ENCODE measurements at places on chromosomes 2 and 18.
A peak's percentile ranks its signal among the peaks of the same experiment; 100 is the strongest.

DNA sequence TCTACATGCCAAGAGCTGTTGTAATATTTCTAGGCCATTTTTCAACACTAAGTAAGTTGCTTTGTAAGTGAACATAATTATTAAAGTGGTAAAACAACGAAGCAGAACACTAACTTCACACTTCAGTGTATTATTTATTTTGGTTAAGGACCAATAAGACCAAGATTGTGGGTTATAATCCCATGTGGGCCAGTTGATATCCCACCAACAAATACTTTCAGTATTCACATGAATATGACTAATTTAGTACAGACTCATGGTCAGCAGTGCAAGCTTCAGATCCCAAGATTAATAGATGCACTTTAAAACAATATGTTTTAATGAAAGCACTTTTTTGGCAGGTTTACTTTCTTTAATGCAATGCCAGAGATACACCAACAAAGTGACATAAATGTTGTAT is 154.3 kb downstream of the LCLAT1 start:
- H3K27me3 ChIP-seq, result no peaks in the 10 kb centered on the region
- no peaks in the 10 kb centered on the region for H3K4me1 ChIP-seq
- DNase-seq, result no peak
- no peaks in the 10 kb centered on the region for H3K36me3 ChIP-seq
- H3K4me3 ChIP-seq, result no peak overlapping the region
- H3K27ac ChIP-seq, result peak overlapping the region; percentile 34

- no peaks in the 10 kb centered on the region for H3K36me3 ChIP-seq
- no peaks in the 10 kb centered on the region for H3K27me3 ChIP-seq
- no peak overlapping the region for H3K4me3 ChIP-seq
- peak overlapping the region; percentile 43 for H3K27ac ChIP-seq
Observed at GRCh38 chr2:46878886-46879285, 36.7 kb downstream of the MCFD2 start.

- no peak overlapping the region for H3K4me3 ChIP-seq
- no peak overlapping the region for H3K27ac ChIP-seq
- H3K36me3 ChIP-seq, result no peaks in the 10 kb centered on the region
- peak; percentile 27 for DNase-seq
- H3K4me1 ChIP-seq, result peaks cover 2% of the 10 kb centered on the region
Observed at GRCh38 chr2:8416849-8417832, 264.7 kb upstream of the ID2 start.

GRCh38 chr2:234792621-234793022 is 159.2 kb upstream of the SH3BP4 start:
- no peak for DNase-seq
- no peak overlapping the region for H3K27ac ChIP-seq
- no peak overlapping the region for H3K4me3 ChIP-seq
- no peaks in the 10 kb centered on the region for H3K4me1 ChIP-seq

DNA sequence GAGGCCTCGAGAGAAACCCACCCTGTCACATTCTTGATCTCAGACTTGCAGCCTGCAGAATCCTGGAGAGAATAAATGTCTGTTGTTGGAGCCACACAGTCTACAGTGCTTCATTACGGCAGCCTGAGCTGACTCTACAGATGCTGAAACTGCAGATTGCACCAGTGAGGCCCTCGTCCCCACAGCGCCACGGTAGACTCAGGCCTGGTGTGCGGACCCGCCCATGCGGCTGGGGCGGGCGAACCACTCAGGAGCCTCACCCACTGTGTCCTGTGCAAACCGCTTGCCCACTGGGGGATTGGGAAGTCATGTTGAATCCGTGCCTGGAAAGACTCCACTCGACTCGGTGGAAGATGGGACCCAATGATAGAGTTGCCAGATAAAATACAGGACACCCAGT is 125.2 kb upstream of the COPS8 start:
- no peaks in the 10 kb centered on the region for H3K36me3 ChIP-seq
- H3K4me1 ChIP-seq, result no peaks in the 10 kb centered on the region
- DNase-seq, result no peak

DNA sequence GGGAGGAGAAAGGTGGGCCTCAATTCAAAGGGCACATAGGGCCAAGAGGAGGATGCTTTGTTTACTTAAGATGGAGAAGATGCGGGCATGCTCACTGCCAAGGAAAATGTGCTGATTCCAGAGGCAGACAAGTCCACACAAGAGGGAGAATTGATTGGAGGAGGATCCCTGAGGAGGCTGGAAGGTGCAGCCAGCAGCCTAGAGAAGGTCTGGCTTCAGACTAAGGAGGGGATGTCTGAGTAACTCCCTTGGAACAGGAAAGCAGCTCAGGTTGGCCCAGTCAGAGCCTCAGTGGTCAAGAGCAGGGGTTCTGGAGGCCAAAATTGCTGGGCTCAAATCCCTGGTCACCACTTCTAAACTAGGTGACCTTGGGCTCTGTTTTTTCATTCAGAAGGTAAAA is 265.5 kb upstream of the NCKAP5 start:
- H3K4me1 ChIP-seq, result no peaks in the 10 kb centered on the region
- H3K36me3 ChIP-seq, result no peaks in the 10 kb centered on the region
- H3K27me3 ChIP-seq, result no peaks in the 10 kb centered on the region
- H3K27ac ChIP-seq, result no peak overlapping the region
- DNase-seq, result no peak

GRCh38 chr18:21040466-21040865 is 71.1 kb downstream of the ROCK1 start:
- H3K4me1 ChIP-seq, result no peaks in the 10 kb centered on the region
- H3K36me3 ChIP-seq, result peaks cover 11% of the 10 kb centered on the region
- H3K27ac ChIP-seq, result no peak overlapping the region
- H3K4me3 ChIP-seq, result no peak overlapping the region

- no peaks in the 10 kb centered on the region for H3K4me1 ChIP-seq
- H3K27me3 ChIP-seq, result no peaks in the 10 kb centered on the region
- no peaks in the 10 kb centered on the region for H3K36me3 ChIP-seq
- H3K4me3 ChIP-seq, result no peak overlapping the region
- DNase-seq, result no peak
Observed at GRCh38 chr18:58100154-58100553, 56.1 kb downstream of the NEDD4L start.

- H3K4me1 ChIP-seq, result peaks cover 11% of the 10 kb centered on the region
- no peaks in the 10 kb centered on the region for H3K36me3 ChIP-seq
- H3K27ac ChIP-seq, result peak overlapping the region; percentile 58
- H3K4me3 ChIP-seq, result no peak overlapping the region
- no peaks in the 10 kb centered on the region for H3K27me3 ChIP-seq
Observed at GRCh38 chr2:151996243-151997003, 102.4 kb downstream of the CACNB4 start.

DNA sequence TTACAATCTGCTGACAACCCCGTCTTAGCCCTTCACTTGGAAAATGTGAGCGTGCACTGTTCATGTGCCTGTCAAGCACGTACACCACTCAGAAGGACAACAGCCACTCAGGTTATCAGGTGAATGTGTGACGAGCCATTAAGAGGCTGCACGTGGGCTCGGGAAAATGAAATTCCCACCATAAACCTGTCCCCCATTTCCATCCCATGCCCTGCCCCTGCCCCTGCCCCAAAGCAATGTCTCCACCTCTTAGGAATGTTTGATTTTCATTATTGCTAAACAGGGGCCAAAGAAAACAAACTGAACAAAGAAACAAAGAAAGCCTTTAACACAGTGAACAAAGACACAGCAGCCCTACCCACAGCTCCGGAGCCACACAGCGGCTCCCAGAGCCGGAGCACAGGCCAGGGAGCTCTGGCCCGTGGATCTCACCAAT is 90.5 kb downstream of the TMEM18 start:
- no peak overlapping the region for H3K27ac ChIP-seq
- H3K4me1 ChIP-seq, result no peaks in the 10 kb centered on the region
- H3K27me3 ChIP-seq, result no peaks in the 10 kb centered on the region
- DNase-seq, result no peak
- no peak overlapping the region for H3K4me3 ChIP-seq

- H3K4me1 ChIP-seq, result no peaks in the 10 kb centered on the region
- no peaks in the 10 kb centered on the region for H3K36me3 ChIP-seq
- H3K27me3 ChIP-seq, result no peaks in the 10 kb centered on the region
- no peak overlapping the region for H3K27ac ChIP-seq
- no peak overlapping the region for H3K4me3 ChIP-seq
Observed at GRCh38 chr18:29241199-29241598, 1064.3 kb upstream of the CDH2 start.
